Stimulated activated CD4-positive, alpha-beta T cell treated with anti-CD3 and anti-CD28 coated beads, Interleukin-2, amount 100 ng/mL, for 24 hours (primary cell): ENCODE measurements at places on chromosomes 13 and 19.

DNA sequence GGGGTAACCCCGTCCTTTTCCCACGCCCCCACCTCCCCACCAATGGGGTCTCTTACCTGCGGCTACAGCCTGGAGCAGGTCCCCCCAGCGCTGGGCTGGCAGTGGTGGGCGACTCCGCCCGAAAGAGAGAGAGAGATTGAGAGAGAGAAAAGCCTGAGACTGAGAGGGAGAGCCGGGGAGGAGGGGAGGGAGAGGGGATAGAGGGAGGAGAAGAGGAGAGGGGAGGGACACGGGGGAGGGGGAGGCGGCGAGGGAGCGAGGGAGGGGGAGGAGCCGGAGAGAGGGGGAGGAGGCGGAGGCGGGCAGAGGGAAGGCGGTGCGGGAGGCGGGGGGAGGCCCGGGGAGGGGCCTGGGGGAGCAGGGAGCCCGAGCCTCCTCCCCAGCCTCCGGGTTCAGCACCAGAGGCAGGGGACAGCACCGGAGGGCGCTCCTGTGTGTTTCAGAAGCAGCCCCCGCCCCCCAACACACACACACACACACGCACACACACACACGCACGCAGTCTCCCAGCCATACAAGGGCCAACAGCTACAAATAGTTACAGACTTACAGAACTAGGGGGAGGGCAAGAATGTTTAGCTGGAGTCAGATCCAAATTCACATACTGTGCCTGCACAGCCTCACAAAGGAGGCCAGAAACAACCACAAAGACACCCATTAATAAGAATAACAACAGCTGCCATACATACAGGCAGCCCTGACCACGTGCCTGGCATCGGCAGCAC, at the start of gene SLC8A2:
SLC8A2 (minus strand) TSS at position 161 of the 725 bp plus-strand sequence. CDS start 5,490 bp downstream, outside the sequence.
- DNase-seq: peak; percentile 64

GRCh38 chr13:95100525-95101433, 200.5 kb downstream of the ABCC4 start:
- DNase-seq: no peak

DNA sequence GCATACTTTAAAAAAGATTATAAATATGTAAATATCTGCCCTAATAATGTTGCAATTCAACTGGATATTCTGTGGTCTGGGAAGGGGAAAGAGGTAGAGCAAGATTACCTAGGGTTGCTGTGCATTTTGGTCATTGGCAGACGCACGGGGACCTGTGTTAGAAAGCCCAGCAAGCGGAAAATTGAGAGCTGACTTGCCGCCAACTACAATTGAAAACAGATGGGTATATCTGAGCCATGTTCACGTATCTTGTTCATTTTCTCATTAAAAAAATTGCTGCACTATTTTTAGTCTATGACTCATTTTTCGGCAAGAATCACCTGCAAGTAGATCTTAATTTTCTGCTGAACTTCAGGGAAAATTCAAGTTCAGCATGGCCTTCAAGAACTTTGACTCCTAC, 308.5 kb upstream of the TMTC4 start:
- DNase-seq: no peak

DNA sequence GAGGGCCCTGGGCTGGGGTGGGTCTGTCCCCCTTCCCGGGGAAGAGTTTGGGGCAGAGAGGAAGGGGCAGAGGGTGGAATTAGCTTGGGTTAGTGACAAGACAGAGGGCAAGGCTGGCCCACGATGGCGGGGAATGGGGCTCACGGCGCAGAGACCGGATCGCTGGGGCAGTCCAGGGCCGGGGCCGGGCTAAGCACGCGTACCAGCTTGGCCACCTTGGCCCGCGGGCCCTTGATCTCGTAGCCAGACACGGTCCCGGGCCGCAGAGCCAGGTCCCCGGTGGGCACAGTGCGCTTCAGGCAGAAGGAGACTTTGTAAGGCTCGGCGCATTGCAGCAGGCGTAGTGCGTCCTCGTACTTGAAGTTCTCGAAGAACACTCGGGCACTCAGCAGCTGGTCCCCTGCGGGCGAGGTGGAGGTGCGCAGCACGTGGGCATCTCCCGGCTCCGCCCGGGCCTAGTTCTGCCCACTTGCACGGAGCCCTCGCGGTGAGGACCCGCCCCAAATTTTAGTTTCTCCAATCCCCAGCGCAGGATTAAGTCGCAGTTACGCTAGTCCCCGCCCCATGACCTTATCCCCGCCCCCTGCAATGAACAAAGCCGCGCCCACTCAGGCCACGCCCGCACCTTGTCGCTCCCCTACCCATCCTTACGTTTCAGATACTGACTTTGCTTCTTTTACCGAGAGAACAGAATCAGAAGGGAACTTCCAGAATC, 8.6 kb upstream of the HIPK4 start:
- DNase-seq: peak; percentile 71

GRCh38 chr19:35328851-35329285, at the start of gene CD22:
Gene CD22 (plus strand): TSS chr19:35329187. CDS start chr19:35332041, 2,854 bp downstream.
- no peak for DNase-seq

DNA sequence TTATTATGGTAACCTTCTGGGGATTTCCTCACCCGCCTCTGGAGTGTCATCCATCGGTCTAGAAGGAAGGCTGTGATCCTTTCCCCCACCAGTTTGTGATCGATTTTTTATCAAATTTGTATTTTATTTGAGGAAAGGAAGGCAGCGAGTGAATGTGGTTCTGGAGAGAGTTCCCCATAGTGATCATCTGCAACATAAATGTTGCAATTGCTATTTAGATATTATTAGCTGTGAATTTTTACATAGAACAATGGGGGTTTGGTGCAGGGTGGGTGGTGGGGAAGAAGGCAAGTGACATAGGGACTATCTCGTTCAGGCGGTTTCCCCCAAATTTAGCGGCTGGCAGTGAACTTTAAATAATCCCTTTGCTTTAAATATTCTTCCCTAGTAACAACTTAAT, 1.2 kb downstream of the CDK8 start:
- no peak for DNase-seq

DNA sequence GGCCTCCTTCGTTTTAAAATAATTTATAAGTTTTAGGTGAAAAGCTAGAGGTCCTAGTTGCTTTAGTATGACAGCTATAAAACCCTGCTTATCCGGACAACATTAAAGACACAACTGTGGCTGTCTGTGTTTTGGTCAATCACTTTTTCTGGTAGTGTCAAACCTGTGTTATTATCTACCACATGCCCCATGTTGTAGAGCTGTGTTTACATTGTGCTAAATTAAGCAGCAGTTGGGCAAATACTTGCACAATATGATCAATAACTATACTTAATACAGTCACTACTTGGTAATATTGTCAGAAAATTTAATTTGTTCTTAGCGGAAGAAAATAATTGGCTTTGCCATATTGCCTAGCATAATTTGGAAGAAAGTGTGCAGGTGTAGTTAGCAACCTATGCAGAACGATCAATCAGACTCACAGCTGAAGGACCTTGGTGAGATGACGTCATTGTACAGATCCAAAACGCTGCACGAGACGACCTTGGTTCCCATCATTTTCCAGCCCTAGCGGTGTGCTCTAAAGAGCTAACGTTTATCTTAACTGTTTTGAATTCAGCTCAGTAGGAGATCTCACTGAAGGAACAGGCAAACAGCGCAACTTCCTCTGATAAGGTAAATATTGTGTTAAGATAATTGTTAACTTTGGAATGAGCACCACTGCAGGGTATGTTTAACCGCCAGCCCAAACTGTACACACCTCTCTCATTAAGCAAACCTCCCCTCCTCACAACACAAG, 476.6 kb downstream of the IRS2 start:
- DNase-seq: no peak

DNA sequence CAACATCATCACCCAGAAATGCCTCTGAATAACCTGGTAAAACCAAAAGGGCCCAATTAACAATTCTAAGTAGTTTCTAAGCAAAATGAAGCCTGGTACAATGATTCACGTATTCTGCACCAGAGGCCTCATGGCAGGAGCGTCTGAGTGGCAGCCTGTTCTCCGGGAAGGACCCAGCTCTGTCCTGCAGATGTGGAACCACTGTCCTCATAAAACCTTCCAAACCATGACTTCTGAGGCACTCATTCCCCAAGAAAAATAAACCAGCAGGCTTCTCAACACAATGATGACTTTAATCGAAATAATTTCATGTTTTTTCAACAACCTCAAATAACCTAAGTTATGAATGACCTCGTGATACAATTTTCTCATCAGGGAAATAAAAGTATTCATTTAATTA, 89.9 kb downstream of the STK24 start:
- no peak for DNase-seq

- no peak for DNase-seq
These were observed 7.2 kb upstream of the ZNF611 start for GRCh38 chr19:52741951-52742485.

DNA sequence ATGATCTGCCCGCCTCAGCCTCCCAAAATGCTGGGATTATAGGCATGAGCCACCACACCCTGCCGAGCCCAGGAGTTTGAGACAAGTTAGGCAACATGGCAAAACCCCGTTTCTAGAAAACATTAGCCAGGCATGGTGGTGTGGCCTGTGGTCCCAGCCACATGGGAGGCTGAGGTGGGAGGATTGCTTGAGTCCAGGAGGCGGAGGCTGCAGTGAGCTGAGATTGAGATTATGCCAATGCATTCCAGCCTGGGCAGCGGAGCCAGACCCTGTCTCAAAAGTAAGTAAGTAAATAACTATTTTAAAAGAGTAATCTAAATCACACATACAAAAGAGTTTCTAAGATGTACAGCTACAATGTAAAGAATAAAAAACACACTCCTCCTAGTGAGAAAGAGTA, 41.9 kb downstream of the SKA3 start:
- DNase-seq: no peak

- no peak for DNase-seq
These were observed 55.4 kb downstream of the INTS6 start for GRCh38 chr13:51397262-51397941.

DNA sequence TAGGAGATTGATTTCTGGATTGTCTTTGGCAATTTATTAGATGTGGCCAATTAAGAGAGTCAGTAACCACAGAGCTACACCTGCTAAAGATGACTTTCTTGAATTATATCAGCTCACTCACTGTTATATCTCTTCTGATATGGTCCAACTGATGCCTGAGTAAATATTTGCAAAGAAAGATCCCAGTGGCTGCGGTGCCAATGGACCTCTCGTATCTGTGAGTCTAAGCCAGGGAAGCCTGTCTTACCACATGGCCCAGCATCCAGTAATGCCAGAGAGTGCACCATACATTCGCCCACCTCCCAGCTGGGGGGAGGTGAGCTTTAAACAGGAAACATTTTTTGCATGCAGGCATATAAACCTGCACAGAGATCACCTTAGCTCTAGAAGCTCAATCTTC, 82.7 kb upstream of the SLC15A1 start:
- DNase-seq: no peak

- no peak for DNase-seq
These were observed 10.4 kb upstream of the MAP2K2 start for GRCh38 chr19:4134351-4134750.

GRCh38 chr19:45889210-45889885, 3.4 kb upstream of the IRF2BP1 start:
- no peak for DNase-seq

- DNase-seq: no peak
These were observed 189.3 kb upstream of the GPR12 start for GRCh38 chr13:26949701-26950502.

GRCh38 chr13:28318496-28318895, 176.4 kb downstream of the FLT1 start:
- DNase-seq: no peak
